ENCODE measurements at places on chromosomes 6 and 20.

- no peak for DNase-seq
Observed at GRCh38 chr20:21183722-21184121, 57.8 kb downstream of the KIZ start.

DNA sequence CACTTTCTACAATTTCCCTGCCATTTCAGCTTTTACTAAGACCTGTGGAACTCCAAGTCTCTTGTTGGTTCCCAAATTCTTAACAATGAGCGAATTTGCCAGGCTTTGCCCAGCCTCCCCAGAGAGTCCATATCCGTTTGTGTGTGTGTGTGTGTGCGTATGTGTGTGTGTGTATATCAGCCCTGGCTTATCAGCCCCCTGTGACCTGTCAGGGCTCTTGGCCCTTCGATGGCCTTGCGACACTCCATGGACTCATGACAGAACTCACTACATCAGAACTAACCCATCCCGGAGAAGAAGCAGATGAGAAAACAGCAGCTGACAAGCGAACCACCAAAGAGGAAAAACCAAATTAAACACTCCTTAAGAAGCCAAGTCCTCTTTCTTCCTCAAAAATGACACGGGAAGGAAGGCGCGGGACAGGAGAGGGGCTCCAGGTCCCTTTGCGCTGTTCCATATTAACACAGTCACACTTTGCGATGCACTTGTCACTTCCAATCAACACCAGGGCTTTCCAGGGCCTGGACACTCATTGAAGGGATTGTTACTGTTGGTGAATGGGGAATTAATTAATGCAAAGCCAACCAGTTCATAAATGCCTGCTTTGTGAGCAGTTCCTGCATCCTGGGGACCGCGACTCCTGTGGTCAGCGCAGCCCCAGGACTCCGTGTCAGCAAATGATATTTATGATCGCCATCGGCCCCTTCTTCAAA is 524.0 kb downstream of the CD83 start:
- no peak for DNase-seq

GRCh38 chr20:48457193-48458002 is 370.4 kb downstream of the PREX1 start:
- no peak for DNase-seq

DNA sequence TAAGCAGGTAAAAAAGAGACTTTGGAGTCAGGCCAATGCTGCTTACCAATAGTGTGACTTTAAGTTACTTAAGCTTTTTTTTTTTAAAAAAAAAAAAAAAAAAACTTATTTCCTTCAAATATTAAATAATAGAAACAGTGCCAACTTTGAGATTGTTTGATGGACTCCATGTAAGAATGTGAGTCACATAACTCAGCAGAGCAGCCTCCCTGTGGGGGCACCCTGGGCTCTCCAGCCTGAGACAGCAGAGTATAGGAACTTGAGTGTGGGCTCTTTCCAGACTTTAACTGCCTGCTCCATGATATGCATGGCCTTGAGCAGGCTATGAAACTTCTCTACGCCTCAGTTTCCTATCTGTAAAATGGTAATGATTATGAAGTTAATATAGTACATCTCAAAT is 113.3 kb upstream of the SAMD5 start:
- DNase-seq = no peak

GRCh38 chr20:48319943-48320584 is 507.7 kb downstream of the PREX1 start:
- DNase-seq = no peak

Measured in WTC11 (cell line).